Activated CD8-positive, alpha-beta memory T cell treated with anti-CD3 and anti-CD28 coated beads for 4 hours (primary cell): ENCODE measurements at places on chromosomes 12 and 14.

DNA sequence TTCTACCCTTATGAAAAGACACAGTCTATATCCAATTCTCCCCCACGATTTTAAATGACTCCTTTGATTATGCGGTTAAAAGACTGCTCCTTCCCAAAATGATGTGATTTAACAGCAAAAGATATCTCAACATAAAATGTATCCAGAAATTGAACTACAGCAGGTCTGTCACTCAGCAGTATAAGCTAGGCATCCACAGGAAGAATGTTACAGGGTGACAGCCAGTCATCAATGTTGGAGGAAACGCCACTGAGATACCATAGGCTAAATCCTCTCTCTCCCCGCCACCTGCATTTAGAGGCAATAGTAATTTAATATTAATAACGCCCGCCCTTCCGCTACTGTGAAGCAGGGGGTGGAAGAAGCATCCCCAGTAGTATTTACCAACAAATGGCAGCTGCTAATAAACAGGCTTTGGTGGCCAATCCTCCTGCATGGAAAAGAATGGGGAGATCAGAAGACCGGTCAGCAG lies 613 bp downstream of the RECQL start:
- DNase-seq = no peak

- no peak for DNase-seq
Observed at GRCh38 chr14:53054457-53054856, 98.7 kb downstream of the DDHD1 start.

DNA sequence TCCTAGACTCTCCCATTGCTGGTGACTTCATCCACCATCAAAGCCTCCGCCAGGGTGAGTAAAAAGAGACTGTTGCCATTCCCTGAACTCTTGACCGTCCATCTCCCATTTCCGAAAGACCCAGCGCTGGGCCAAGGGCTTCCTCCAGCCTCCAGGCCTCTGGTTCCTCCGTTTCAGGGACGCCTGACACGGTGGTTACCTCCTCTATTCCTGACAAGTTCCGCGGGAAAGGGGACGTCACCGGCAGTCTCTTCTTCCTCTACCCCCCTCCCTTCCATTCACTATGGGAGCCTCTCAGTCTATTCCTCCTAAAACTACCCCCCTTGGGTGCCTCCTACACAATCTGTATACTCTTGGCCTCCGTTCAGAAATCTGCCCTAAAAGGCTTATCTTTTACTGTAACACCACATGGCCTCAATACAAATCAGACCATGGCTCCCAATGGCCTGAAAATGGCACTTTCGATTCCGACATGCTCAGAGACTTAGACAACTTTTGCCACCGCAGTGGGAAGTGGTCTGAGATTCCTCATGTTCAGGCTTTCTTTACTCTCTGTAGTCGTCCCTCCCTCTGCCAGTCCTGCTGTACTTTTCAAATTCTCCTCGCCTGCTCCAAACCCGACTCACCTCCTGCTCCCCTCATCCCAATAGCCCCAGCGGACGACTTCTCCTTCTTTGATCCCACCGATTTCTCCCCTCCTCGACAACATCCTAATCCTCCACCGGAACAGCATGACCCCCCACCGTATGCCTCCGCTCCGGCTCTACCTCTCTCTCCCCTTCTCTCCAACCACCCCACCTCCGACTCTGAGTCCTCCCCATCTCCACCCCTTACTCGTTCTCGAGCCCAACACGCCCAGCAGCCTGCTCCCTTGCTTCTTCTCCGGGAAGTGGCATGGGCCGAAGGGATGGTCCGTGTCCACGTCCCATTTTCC lies 70.4 kb downstream of the MOK start:
- no peak for DNase-seq

GRCh38 chr12:54522243-54522642 lies 24.7 kb downstream of the NCKAP1L start:
- DNase-seq = no peak

GRCh38 chr14:95895720-95896119 lies 19.1 kb downstream of the TUNAR start:
- DNase-seq = no peak

GRCh38 chr12:10301103-10301502 lies 6.6 kb upstream of the KLRD1 start:
- no peak for DNase-seq

DNA sequence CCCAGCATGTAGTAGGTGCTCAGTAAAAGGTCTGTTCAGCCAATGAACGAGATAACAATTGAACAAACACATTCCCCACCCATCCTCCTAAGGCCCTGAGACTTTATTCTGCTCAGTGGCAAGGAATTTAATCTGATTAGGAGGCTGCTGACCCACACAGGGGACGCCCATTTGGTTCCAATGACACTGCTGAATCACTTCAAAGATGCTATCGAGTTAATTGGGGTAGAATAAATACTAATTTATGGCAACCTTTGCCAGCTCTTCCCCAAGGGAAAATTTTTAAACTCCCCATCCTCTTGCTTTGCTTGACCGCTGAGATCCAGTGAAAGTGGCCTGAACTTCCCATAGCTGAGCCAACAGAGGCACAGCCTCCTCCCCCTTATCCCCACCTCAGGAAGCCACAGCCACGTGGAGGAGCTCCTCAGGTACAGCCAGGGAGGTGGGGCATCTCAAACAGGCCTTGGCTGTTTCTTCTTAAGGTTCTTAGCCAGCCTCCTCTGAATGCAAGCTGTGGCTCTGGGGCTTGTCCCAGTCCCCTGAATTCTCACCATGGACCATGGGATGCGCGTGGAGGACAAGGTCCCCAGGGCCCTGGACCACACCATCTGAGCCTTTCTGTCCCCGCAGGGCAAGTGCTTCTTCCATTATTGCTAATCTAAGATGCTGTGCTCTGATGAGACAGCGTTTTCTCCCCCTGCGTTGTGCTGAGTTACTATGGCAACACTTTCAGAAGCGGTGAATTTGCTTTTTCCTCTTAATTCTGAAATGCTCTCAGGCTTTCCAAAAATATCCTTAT lies 26.7 kb downstream of the C14orf132 start:
- no peak for DNase-seq

DNA sequence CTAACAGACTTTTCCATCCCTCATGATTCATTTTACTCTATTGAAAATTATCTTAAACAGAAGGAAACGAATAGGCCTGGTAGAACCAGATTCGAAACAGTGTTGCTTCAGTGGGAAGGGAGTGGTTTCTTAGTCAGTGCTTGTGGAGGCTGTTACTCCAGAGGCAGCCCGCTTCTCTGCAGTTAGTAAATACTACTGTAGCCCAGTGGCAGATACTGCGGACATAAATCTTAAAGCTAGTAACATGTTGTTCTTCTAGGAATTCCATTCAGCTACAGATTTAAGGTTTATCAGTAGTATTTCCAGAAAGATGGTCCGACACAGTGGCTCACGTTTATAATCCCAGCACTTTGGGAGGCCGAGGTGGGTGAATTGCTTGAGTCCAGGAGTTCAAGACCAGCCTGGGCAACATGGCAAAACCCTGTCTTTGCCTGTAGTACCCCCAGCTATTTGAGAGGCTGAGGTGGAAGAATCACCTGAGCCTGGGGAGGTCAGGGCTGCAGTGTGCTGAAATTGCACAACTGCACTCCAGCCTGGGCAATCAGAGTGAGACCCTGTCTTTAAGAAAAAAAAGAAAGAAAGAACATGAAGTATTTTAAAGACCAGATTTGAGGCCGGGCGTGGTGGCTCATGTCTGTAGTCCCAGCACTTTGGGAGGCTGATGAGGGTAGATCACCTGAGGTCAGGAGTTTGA lies 45.9 kb downstream of the DIP2B start:
- no peak for DNase-seq

- DNase-seq = no peak
Observed at GRCh38 chr14:88154926-88155325, 150.0 kb downstream of the GPR65 start.

- no peak for DNase-seq
Observed at GRCh38 chr12:121738340-121738858, 25.8 kb downstream of the TMEM120B start.

- DNase-seq = no peak
Observed at GRCh38 chr12:29053567-29053966, 95.5 kb upstream of the FAR2 start.

DNA sequence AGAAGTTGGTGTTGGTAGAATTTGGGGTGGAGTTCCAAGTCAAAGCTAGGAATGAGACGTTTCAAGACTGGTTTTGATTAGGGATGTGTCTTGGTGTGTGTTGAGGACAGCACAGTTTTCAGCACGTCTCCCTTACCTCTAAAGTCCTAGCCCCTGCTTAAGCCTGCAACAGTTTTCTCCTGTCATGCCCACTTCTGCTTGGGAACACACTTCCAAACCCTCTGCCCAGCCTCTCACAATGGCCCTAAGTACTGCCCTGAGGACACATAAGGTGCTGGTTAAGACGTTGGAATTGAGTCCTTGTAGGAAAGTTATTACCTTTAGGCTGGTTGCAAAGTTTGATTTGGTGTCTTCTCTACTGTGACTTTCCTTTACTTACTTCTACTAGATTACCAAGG lies 710 bp upstream of the BMAL2 start:
- DNase-seq = no peak

DNA sequence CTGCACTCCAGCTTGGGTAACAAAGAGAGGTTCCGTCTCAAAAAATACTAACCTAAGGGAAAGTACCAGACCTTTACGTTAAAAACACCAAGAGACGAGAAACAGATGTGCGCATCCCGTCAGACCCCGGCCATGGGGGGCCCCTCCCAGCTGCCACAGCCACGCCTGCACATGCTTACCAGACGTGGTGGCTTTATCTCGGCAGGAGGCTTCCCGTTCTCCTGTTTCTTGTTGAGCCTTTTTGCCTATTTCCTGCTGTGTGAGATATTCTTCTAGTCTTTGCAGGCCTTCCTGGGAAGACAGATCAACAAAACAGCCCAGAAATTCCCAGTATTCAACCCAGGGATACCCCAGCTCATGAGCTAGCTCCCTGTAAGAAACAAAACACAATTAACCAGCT lies 23.6 kb downstream of the PGAM5 start:
- no peak for DNase-seq

- no peak for DNase-seq
Observed at GRCh38 chr12:111184161-111184560, 184.7 kb downstream of the PHETA1 start.

DNA sequence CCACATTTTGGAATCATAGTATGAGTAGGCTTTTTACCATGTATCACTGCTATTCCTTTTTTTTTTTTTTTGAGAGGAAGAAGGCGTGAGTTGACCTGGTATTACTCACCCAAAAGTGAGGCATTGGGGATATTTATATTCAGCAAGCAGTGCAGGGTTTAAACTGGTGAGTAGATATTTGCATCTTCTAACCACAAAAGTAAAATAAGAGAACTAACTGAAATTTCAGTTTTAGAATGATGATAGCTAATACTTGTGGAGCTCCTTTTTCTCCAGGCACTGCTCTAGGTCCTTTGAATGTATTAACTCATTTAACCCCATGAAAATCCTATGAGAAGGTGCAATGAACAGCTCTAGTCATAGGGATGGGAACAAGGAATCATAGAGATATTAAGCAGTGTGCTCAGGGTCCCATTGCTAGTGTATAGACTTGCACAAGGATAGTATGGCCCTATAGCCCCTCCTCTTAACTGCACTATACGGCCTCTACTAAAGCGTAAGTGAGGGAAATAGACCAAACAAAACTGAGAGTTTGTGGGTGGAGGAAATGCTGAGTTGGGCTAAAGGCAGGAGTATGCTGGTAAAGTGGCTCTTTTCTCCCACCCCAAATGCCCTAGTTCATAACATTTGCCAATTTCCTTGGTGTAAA lies 104.3 kb upstream of the MAX start:
- no peak for DNase-seq

DNA sequence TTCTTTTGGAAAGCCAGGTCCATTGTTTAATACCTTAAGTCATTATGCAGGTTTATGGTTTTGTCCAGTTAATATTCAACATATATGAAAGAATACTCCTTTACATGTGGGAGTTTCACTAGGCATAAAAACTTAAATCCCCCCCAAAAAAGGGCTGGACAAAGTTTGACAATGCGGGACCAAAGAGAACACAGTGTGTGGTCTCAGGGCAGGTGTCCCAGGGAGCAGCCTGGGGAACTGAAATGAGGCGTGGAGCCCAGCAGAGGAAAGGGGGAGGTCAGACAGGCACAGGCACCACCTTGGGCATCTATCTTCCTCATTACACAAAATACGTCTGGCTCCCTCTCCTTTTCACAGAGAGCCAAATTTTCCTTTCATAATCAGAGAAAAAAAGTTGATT lies 22.5 kb downstream of the PKP2 start:
- DNase-seq = no peak

- no peak for DNase-seq
Observed at GRCh38 chr12:76633415-76633814, 73.8 kb upstream of the OSBPL8 start.

- no peak for DNase-seq
Observed at GRCh38 chr12:3247629-3248161, 170.5 kb downstream of the TSPAN9 start.

DNA sequence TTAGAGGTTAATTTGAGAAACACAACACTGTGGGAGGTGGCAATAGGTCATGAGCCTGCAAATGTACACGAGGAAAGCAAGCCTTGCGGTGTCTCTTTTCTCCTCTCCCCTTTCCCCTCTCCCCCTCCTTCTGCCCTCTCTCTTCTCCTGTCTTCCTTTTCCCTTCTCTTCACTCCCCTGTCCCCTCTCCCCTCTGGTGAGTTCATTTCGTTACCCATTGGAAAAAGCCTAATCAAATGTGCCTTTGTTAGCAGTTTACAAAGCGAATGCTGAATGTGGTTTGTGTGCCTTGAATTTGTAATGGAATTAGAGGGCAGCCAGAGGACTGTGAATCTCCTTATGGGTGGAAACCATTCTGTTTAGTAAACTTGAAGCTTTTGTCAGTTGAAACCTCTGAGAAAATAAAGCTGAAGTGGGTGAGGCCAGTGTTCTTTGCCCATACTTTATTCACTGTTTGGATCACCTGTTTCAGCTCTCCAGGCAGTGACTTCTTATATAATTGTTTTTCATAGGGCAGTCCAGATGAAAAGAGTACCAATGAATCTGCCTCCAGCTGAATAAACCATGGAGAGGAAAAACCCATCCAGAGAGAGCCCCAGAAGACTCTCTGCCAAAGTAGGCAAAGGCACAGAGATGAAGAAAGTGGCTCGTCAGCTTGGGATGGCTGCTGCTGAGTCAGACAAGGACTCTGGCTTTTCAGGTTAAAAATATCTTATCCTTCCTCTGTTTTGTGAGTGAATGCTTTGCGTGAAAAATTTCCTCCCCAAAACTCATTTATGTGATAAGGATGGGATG lies 7.3 kb downstream of the CIPC start:
- DNase-seq = no peak

- no peak for DNase-seq
Observed at GRCh38 chr14:60756847-60757246, 22.3 kb downstream of the MNAT1 start.

DNA sequence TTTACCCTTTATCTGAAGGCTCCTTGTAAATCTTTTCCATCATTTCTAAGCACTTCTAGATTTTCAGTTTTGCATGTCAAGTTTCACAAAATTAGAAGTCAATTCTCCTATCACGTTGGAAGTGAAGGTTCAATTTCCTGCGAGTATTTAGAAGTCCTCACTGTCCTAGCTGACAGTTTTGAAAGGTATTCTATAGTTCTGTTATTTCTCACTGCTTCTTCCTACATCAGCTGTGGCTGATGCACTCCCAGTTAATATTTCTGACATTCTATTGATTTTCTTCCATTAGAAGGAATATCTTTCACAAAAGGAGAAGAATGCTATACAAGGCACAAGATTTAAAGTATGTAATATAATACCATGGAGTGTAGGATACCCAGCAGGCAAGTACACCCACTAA lies 15.8 kb upstream of the TMCC3 start:
- no peak for DNase-seq

- no peak for DNase-seq
Observed at GRCh38 chr14:30888480-30889243, 14.3 kb downstream of the COCH start.
